ENCODE measurements at places on chromosomes 6 and 20.

- DNase-seq: no peak
Measured at GRCh38 chr6:6843057-6843627, 254.6 kb downstream of the LY86 start.

DNA sequence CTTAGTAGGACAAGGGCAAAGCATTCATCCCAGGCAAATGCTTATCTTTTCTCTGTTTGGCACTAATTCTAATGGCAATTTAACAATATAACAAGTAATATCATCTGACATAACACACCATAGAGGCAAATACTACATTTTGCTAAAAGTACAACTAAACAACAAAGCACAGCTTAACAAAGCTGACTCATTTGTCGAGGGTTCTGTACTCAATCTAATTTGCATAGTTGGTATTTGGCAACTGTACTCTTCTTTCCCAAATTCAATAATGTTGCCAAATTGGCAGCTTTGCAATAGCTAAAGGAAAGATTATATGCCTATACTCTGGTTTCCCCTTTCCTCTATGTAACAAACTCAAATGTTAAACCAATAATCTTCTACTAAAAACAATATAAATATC is 461.0 kb downstream of the PKHD1 start:
- DNase-seq: no peak

- DNase-seq: peak; percentile 76
Measured at GRCh38 chr20:39133201-39133600, 171.1 kb downstream of the DHX35 start.

GRCh38 chr6:149032599-149033405 is 284.7 kb upstream of the TAB2 start:
- DNase-seq: no peak

DNA sequence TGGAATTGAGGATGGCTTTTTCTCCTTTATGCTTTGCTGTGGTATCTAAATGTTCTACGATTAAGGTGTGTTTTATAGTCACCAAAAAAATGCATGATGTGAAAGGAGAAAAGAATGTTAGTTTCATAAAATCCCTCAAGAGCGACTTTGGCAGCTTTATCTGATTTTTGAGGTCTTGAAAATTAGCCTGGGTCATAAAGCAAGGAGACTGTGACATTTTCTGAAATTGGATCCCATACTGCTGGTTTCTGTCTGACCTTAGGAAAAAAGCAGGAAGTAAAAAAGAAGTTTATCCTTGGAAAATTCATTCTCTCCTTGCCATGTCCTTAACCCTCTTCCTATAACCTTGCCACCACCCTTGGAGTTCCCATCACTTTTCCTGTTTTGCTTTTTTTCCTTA is 525.3 kb downstream of the CD83 start:
- DNase-seq: no peak

- DNase-seq: no peak
Measured at GRCh38 chr6:37054580-37054979, 49.1 kb downstream of the FGD2 start.

- DNase-seq: no peak
Measured at GRCh38 chr20:20820785-20821483, 108.5 kb upstream of the RALGAPA2 start.

GRCh38 chr6:132731086-132731485 is 17.2 kb upstream of the VNN1 start:
- no peak for DNase-seq

DNA sequence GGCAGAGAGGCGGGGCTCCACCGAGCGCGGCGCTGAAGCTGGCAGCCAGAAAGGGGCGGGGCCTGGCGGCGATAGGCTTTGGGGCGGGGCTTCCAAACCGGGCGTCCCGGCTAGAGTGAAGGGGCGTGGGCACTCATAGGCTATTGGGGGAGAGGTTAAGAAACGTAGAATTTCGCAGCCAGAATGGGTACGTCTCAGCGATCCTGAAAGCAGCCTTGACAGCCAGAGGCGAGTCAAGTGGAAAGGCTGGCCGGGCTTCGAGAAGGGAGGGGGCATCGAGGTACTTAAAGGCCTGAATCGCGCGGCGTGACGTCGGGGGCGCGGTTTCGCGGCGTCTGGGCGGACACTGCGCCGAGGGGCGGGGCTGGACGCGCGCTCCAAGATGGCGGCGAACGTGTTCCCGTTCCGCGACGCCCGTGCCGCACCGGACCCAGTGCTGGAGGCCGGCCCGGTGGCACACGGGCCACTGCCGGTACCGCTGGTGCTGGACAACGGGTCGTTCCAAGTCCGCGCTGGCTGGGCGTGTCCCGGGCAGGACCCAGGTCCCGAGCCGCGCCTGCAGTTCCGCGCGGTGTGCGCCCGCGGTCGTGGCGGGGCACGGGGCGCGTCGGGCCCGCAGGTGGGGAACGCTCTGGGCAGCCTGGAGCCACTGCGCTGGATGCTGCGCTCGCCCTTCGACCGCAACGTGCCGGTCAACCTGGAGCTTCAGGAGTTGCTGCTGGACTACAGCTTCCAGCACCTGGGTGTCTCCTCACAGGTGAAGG is at the start of gene ACTR5:
ACTR5 (plus strand) TSS at position 364 of the 764 bp plus-strand sequence; CDS start at position 383, 19 bp downstream.
- DNase-seq: peak; percentile 94

- DNase-seq: no peak
Measured at GRCh38 chr6:121760191-121760590, 324.7 kb downstream of the GJA1 start.

DNA sequence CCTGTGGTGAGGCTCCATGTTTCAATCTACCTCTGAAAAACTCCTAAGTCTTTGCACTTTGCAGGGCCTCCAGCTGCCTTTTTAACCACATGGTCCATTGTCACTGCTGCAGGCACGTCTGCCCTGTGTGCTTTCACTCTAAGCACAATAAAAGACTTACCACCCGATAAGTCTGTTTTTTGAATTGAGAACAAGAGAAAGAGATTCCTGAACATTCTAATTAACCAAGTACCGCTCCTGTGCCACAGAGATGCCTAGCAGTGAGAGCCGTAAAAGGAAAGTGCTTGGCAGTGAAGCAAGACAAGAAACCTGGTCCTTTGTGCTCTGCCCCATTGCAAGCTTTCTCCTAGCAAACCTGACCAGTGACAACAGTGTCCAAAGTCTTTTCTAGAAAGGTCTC is 487.6 kb upstream of the FLRT3 start:
- DNase-seq: no peak

DNA sequence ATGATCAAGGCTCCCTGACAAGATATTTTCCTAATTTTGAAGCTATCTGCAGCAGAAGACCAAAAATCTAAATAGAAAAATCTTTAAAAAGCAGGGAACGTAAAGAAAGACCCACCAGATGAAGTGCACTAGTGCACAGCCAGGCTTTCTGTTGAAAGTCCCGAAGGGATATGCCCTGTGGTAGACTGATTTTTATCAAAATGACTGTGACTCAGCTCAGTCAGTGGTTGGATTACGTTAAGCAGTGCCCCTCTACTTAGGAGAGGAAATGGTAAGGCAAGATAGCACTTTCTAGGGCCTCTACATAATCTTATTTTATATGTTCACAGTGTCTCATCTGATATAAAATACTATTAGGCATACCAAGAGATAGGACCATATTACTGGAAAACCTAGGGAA is 123.4 kb upstream of the RAB32 start:
- no peak for DNase-seq

DNA sequence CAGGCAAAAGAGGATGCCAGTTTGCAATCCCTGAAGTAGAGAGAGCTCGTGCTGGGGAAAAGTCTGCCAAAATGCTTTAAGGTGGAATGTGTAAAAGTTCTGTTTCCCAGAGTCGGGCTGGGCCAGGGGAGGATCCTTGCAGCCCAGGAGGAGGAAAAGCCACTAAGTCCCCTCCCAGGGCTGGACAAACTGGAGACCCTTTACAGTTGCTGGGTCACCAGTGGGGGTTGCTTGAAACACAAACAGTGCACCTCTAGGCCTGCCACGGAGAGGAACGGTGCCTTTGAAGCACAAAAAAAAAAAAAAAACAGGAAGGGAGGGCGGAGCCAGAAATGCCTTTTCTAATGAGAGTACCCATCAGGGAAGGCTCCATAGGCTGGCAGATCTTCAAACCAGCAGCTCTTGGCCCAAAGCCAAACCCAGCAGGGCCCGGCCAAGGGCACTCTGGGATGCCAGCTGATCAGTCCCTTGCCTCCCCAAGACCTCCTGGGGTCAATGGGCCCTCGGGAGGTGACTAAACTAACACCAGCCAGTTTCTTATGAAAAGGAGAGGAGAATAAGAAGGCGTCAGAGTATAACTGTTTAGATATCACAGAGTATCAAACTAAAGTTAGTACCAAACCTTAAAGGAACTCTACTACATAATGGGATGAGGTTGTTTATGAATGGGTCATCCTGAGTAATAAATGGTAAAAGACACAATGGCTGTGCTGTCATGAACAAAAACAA is 23.7 kb downstream of the HLA-A start:
- DNase-seq: peak; percentile 81

GRCh38 chr6:90068264-90068663 is 174.0 kb downstream of the GJA10 start:
- no peak for DNase-seq

DNA sequence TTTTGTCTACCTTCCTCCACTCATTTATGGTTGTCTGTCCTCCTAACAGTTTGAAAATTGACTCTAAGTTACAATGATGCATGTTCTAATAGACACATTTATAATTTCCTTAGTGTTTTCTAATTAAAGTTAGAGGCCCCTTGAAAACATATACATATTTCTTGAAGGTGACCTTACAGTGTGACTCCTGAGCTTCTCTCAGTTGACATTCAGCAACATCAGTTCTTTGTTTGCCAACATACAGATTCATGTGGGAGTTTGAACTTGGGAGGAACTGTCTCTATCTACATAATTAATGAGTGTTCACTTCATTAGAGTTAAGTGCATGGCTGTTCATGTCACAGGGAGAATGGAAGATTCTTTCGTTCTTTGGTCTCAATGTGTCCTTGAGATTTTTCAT is 658.2 kb downstream of the GRIK2 start:
- DNase-seq: no peak

DNA sequence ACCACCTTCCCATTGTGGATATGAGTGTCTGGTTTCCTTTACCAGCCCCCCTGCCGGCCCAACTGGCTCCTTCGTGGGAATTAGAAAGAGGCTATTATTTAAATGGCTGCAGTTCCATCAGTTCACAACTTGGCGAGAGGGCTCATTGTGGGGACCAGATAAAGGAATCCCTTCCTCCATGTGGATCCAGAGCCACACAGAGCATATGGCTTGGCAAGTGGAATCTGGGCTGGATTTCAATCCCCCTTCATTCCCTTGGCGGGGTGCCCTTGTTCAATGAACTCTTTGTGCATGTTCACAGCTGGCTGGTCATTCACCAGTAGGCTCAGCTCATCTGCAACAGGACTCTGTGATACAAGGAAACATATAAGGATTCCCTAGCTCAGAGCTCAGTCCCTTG is 140.6 kb downstream of the OPN5 start:
- no peak for DNase-seq

DNA sequence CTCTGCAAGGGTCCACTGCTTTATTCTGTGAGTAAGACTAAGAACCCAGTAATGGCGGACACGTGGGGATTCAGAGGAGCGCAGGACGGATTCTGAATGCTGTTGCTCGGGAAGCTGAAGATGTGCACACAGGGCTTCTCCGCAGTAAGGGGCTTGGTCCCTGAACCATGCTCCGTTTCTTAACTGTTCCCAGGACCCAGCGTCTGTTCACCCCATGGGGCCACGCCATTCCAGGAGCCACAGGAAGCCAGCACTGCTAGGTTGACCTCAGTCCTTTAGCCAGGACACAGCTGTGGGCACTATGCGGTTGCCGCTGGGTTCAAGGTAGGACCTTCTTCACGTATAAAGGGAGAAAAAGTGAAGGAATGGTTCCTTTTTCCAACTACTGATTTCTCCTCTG is 59.8 kb downstream of the IRF4 start:
- no peak for DNase-seq

GRCh38 chr20:50724851-50725723 is 6.3 kb upstream of the PARD6B start:
- DNase-seq: no peak

DNA sequence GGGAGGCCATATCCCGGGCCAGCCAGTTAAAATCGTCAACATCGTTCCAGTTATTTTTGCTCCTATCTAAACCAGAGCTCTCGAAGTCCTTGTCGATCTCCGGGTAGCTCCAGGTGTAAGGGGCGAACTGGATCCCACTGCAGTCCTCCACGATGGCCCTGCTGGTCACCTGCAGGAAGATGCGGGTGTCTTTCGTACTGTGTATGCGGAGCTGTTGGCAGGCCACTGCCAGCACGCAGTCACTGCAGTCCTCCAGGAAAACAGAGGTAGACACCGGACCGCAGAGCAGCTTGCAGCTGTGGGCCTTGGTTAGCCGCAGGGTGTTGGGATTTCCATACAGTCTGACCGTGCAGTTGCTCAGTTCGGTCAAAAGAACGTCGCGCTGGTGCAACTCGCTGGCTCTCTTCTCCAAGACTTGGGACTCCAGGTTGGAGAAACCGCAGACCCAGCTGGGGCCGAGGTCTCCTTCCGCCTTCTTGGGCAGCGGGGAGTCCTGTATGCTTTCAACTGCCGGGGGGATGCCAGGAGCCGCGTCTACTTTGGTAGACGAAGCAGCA is 742 bp downstream of the TBCC start:
- DNase-seq: no peak

DNA sequence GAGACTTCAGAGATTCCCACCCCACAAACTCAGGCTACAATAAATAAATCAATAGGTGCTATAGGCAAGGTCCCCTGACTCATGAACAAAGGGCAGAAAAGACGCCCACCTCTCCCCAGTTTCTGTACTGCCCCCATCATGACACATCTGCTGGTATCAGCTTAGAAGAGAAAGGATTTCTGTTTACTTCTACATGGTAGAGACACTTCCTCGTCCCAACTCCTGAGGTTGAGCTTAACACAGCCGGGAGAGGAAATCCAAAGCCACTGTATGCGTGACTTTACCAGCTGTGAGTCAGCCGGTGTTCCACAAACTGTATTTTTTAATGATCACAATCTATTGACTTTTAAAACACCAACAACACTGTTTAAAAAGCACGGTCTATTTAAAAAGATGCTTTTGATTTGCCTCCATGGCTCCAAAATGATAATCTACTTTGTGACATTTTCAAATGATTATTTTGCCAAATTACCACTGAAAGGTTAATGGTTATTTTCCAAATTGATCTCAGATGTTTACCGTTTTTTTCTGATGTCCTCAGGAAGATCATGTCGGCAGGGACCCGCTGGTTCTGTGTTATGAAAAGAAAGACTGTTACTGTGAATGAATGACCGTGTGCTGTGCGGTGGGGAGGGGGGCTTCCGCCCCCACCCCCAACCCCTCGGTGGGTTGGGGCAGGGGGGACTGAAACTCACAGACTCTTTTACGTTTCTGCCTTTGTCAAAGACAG is 72.5 kb downstream of the ATP9A start:
- DNase-seq: no peak

DNA sequence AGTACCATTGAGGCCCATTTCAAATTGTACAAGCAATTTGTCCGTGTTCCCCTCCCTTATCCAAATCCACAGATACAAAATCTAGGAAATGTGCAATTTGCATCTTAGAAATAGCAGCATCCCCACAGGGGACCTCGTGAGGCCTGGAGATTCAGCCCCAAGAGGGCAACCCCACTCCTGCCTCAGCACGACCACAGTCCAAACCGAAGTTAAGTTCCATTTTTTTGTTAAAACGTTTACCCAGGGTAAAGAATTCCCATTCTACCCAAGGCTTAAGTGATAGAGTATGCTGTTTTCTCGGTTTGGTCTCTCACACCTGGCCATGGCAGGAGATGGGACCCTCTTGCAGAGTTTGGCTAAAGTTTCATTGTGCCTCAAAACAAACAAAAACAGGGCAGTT is 41.2 kb downstream of the PLCG1 start:
- DNase-seq: no peak

- DNase-seq: no peak
Measured at GRCh38 chr6:124986164-124986563, 23.9 kb downstream of the RNF217 start.

All from NCI-H510A treated with DMSO at 0.1 percent for 48 hours (cell line).